Activated naive CD4-positive, alpha-beta T cell treated with anti-CD3 and anti-CD28 coated beads, Interleukin-2, amount 50 U/mL, for 72 hours (primary cell): ENCODE measurements at places on chromosomes 16 and 17. TPM values are rescaled to one million over a fixed set of nuclear protein-coding genes. Genes with fewer than 3 reads are reported as not detected.

DNA sequence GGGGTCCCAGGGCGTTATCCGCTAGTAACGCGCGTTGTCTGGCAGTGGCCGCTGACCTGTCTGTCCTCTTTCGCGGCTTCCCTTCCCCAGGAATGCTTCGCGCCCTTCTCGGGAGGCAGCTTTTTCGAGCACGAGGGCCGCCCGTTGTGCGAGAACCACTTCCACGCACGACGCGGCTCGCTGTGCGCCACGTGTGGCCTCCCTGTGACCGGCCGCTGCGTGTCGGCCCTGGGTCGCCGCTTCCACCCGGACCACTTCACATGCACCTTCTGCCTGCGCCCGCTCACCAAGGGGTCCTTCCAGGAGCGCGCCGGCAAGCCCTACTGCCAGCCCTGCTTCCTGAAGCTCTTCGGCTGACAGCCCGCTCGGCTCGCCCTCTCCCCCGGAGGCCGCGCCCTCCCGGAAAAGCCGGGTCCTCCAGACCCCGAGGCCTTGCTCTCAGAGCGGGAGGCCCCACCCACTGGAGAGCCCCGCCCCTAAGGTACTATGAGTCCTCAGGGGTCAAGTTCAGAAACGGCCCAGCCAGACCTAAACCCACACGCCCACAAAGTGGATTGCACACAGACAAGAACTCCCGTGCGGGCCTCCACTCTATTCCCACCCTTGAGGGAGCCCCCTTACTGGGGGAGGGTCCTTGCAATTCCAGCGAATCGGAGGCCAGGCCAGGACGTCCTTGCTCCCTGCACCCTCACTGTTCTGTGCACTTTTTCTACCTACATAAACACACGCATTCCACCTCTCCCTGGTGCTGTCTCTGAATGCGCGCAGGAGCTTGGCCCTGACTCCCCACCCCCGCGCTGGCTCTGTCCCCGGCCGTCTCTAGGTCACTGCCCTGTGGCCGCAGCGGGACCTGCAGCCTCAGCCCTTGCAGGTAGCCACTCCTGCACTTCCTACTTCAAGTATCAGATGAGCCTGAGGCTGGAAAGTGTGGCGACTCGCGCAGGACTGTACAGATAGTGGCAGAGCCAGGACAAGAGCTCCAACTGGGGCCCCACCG is 5.4 kb upstream of the SLC5A2 start:
- no peak for DNase-seq

DNA sequence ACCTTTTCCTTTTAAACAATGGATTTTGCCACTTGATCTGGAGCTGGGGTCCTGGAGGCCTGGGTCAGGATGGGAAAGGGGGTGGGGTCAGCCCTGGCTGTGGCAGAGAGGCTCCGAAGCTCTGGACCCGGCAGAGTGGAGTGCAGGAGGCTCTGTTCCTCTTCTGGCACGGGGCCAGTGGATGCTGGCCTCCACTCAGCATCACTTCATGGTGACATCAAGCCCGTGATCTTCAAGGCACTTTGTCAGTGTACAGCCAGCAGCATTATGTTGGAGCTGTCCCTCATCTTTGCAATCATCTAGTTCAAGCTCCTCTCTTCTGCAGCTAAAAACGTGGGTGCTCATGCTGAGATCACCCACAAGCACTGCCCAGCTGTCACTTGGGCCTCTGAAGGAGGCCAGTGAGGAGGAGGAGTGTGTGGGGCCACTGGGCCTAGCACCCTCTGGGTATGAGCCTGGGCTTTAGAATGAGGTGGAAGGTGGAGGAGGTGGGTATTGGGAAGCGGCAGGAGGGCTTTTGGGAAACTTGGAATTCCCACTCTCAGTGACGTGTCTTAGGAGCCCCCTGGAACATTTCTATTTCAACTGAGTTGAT is 45.9 kb upstream of the MGAT5B start:
- DNase-seq: no peak

DNA sequence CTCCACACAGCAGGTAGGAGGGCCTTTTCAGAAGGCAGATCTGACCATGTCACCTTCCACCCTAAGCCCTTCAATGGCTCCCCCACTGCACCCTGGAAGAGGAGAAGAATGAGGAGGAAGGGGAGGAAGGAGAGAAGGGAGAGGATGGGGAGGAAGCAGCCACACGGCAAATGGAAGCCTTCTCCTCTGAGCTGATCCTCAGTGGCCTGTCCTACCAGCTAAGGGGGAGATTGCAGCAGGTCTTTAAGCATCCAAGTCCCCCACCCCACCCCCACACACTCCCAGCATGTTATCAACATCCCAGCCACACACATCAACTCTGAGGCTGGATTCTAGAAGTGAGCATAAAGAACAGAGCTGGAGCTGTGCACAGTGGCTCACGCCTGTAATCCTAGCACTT is 46.2 kb upstream of the RBFOX3 start:
- no peak for DNase-seq

DNA sequence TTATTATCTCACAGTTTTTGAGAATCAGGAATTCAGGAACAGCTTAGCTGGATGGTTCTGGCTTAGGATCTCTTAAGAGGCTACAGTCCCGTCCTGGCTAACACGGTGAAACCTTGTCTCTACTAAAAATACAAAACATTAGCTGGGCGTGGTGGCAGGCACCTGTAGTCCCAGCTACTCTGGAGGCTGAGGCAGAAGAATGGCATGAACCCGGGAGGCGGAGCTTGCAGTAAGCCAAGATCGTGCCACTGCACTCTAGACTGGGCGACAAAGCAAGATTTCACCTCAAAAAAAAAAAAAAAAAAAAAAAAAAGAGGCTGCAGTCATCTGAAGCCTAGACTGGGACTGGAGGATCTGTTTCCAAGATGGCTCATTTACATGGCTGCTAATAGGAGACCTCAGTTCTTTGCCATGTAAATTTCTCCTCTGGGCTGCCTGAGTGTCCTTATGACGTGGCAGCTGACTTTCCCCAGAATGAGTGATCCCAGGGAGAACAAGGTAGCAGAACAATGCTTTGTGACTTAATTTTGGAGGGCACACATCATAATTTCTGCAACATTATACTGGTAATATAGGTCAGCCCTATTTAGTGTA is 95.8 kb upstream of the CORO6 start:
- no peak for DNase-seq

DNA sequence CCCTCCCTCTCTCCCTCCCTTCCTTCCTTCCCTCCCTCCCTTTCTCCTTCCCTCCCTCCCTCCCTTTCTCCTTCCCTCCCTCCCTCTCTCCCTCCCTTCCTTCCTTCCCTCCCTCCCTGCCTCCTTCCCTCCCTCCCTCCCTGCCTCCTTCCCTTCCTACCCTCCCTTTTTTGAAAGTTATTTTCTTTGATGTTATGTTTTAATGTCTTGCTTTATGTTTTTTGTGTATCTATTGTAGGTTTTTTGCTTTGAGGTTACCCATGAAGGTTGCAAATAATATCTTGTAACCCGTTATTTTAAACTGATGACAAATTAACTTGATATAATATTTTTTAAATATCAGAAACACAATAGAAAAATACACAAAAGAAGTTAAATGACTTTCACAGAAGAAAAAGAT is 96.2 kb downstream of the SSH2 start:
- DNase-seq: no peak

DNA sequence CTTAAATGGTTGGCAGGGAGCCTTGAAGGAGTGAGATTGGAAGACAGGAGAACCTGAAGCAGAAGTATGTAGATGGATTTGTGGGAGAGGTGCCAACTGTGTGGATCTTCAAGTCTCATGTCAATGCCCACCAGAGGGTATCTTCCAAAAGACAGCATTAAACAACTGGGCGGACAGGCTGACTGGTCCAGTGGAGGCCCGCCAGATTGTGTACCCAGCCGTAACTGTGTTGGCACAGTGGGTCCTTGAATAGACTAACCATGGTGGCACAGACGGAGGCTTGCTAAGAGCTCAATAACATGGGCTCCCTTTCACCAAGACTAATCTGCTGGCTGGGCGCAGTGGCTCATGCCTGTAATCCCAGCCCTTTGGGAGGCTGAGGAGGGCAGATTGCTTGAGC is 24.2 kb upstream of the RBBP6 start:
- no peak for DNase-seq

DNA sequence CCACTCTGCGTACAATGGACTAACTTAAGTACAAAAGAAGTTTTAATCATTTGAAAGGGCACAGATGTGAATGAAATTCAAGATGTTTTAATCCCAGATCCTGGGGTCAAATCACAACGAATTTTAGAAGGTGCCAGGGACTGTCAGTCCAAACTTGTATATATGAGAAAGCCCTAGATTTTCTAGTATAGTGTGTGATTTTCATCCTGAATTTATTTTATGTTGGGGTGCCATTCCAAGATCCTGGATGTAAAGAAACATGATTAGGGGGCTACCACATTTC is 64.3 kb downstream of the TUBD1 start:
- DNase-seq: no peak

DNA sequence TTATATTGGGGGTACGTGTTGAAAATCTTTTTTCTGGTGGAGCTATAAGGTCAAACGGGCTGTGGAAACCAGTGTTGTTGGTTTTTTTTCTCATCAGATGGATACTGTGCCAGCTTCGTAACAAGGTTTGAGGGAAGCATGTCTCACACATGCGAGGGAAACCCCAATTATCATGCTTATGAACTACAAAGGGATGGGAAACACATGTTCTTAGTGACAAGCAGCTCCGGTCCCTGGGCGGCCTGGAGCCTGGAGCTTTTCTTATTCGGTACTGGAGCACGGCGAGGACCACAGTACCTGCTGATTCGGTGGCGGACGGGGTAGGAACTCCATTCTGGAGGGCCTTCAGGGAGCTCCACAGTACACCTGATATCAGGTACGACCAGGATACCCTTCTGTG is 12.5 kb downstream of the SLC43A2 start:
- DNase-seq: no peak

DNA sequence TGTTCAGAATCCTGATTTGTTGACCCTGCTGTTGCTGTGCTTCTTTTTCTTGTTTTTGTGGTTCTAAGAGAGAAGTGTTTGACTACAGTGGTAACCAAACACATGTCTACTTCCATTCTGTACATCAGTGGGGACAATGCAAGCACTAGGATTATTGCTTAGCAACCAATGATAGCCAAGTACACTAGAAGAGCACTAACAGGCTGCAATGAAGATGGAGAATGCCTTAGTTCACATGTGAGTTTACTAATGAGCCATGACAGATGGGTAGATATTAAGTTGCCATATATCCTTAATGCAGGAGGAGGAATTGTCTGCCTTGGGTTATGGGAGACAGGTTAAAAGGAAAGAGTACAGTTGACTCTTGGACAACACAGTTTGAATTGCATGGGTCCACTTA is 8.3 kb downstream of the EFCAB5 start:
- no peak for DNase-seq

DNA sequence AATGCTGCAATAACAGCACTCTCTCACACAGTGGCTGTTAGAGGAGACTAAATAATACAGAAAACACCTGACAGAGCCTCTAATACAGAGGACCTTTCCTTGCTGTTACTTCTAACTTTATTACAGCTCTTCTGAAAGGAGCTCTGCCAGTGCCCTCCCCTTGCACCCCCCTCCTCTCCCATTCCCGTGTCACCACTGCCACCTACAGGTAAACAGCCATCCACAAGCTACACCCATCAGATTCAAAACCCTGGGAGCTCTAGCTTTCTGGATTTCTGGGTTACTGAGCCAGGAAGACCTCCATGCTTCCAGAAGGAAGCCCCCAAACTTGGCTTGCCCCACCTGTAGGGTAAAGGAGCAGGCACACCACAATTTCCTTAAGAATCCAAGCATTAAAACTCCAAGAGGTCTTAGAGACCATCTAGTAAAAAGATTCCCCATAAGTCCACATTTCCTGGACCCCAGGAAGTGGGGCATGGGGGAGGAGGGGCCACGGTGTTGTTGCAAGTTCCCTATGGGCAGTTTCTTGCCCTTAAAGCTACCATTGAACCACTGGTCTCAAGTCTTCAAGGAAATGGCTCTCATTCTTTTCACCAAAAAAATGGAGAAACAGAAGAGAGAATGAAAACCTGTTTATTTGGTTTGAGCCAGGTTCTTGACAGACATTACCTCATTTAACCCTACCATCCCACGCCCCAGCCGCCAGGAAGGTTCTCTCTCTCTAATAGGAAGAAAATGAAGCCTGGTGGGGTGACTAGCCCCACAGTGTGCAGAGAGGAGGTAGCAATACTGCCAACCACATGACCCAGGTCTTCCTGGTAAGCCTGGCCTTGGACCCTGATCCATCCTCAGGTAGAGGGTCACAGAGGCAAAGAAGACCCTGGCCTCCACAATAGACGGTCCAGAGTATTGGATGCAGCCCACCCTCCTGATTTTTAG is 52.8 kb downstream of the TOM1L2 start:
- peak; percentile 61 for DNase-seq

GRCh38 chr17:5715478-5715877 is 131.2 kb upstream of the NLRP1 start:
- DNase-seq: no peak

- DNase-seq: no peak
These were observed 13.9 kb downstream of the KDM8 start for GRCh38 chr16:27217256-27217655.

- DNase-seq: no peak
These were observed 47.6 kb downstream of the GOSR1 start for GRCh38 chr17:30524847-30525246.

DNA sequence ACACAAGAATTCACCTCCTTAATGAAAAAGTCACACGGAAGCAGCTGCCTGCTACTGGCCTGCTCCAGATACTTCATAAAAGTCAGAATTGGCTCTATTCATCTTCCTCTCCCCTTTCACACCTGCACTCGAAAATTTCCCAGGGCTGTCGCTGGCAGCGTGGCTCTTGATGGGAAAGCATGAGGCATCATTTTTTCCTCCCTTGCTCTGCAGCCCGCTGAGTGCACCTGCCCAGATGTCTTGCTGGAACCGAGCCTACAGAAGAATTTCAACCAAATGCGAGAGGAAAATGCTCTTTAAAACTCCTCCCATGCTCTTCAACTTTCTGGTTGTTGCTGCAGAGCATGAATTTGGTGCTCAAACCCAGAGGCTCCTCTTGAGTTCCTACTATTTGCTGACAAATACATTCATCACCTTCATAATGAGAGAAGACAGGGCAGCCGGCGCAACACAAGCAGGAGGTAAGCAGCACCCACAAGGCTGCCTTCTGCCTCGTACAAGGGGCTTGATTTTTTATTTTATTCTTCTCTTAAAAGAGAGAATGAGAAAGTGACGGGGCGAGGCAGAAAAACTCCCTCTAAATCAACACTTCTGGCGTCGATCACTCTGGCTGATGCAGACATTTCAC is 146.8 kb downstream of the ZFHX3 start:
- DNase-seq: no peak

DNA sequence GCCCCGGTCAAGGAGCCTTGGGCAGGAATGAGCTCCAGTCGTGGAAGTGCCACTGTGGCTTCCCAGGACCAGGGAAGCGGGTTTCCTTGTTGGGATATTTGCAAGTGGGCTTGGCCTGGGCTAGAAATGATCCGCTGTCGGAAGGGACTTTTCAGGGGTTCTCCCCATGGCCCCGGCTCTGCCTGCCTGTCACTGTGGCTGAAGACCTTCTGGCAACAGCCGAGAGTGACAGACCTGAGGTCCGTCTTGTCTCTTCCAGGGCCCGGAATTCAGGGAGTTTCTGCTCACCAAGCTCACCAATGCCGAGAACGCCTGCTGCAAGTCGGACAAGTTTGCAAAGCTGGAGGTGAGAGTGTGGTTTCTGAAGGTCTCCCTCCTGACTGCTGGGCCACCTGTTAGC is 57.7 kb downstream of the OR1D5 start:
- no peak for DNase-seq

The CDRT15L2 gene
- not detected for total RNA-seq

The ABCC11 gene
- not detected for total RNA-seq

The CRYM gene
- total RNA-seq: not detected

The PRR35 gene
- total RNA-seq: not detected

The CACNG3 gene
- not detected for total RNA-seq

The HS3ST2 gene
- not detected for total RNA-seq

The SLC13A5 gene
- not detected for total RNA-seq

The FBXO47 gene
- not detected for total RNA-seq

The PDK2 gene
- total RNA-seq: 18.7 TPM
